GM23338 (cell line): ENCODE measurements at places on chromosomes 7 and 10.

GRCh38 chr7:12351843-12352242 is 51.8 kb downstream of the VWDE start:
- DNase-seq = no peak

DNA sequence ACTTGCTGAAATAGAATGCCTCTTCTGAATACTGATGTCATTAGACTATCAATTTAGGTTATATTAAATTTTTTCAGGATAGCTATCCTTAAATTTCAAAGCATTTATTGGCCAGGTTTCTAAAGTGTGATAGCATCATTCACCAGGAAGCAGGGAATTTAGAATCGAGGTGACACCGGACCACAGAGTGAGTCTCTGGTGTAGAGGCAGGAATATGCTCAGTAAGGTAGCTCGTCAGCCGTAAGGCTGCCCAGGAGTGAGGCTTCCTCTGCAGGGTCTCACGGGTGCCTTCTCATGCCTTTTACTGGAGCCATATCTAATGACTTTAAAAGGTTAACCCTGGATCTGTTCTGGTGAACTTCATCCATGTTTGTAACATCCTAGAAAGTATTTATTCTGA is 170.8 kb upstream of the KLF14 start:
- no peak for DNase-seq

DNA sequence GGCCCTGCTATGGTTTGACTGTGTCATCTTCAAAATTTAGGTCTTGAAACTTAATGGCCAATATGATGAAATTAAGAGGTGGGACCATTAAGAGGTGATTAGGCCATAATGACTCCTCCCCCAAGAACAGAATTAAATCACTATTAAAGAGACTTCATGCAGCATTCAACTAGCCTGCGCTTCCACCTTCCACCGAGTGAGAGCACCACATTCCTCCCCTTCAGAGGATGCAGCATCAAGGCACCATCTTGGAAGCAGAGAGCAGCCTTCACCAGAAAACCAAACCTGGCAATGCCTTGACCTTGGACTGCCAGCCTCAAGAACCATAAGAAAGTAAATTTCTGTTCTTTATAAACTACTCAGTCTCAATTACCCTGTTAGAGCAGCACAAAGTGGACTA is 371.1 kb upstream of the NFE2L3 start:
- DNase-seq = no peak

- no peak for DNase-seq
Observed at GRCh38 chr7:55464422-55464821, 99.3 kb downstream of the LANCL2 start.

GRCh38 chr10:70084189-70084588 is 31.5 kb downstream of the MACROH2A2 start:
- DNase-seq = no peak

DNA sequence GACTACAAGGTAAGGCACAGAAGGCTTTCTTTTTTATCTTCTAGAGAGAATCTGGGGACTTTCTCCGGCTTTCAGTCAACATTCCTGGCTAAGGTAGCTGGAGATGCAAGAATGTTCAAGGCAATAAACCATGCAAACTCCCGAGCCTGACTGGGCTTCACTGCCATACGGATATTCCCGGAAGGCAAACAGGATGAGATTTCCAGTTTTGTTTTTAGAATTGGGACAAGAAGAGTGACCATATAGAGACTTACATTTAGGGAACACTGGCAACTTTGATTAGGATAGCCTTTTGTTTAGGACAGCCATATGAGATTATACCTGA is 269 bp downstream of the CALD1 start:
- DNase-seq = no peak

DNA sequence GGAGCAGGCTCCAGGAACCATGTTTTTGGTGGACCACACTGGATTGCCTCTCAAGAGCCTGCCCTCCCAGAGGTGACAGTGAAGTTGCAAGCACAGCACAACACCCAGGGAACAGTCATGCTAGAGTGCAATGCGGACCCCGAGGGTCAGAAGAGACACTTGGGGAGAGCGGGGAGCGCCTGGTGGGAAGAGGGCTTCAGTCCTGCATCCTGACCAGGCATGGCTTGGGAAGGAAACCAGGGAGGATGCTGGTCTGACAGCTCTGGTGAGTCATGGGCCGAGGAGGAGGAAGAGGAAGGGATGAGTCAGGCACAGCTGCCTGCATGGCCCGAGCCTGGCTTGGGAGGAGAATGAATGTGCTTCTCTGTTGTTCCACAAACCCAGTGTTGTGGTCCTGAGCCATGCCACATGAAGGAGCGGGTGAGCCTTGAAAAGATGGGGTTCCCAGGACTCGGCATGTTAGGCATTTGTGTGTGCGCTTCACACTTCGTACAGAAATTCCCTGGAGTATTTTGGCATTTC is 29.5 kb upstream of the ANKRD2 start:
- no peak for DNase-seq

- no peak for DNase-seq
Observed at GRCh38 chr7:33487998-33488682, 358.8 kb downstream of the BBS9 start.

GRCh38 chr7:130673066-130673465 is 4.5 kb upstream of the COPG2 start:
- DNase-seq = no peak

DNA sequence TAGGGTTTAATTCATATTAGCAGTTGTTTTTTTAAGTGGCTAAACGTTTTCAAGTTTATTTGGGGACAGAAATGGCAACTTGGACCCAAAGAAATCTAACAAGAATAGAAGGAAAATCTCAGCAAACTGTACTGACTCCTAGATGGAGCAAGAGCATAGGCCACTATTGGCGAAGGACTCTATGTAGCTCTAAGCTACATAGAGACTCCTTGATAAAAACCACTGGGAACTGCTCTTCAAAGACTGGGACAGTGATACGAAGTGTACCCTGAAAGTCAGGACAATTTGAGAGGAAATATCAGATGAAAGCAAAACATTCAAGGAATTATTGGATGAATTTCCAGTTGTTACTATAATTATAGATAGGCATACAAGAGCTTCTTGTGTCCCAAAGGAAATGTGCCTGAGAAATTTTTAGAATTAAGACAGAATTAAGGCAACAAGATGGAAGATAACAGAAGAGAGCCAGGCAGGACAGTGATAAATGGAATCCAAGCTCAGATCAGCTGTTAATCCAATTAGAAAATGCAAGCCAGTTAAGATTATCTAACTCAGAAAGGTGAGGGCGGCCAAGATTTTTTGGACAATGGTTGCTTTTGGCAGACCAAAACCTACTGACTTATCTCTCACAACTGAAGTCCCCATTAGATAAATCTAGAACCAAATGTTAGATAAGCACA is 103.7 kb upstream of the IFRD1 start:
- no peak for DNase-seq

GRCh38 chr10:7084280-7085005 is 326.4 kb downstream of the SFMBT2 start:
- DNase-seq = no peak
